ENCODE measurements at places on chromosomes 13 and 19.

DNA sequence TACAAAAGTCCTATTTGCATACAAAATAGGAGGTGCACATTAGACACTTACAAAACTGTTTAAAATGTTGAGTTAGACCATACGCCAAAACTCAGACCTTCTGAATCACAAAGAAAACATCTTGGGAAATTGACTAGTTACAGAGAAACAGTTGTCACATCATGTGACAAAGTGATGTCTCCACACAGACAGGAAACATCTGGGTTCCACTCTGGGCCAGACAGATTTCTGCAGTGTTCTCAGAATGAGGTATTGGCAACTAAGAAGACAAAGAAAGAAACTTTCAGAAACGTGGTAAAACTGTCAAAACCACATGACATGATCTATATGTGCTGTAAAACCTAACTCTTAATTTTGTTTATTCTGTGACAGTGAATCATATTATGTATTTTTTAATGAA lies 6.7 kb downstream of the ZNF793 start:
- H3K4me1 ChIP-seq = no peaks in the 10 kb centered on the region
- no peaks in the 10 kb centered on the region for H3K36me3 ChIP-seq
- no peak overlapping the region for H3K4me3 ChIP-seq
- no peak for DNase-seq

GRCh38 chr13:100646030-100646673 lies 28.4 kb downstream of the TMTC4 start:
- peak; percentile 90 for DNase-seq
- peak overlapping the region; percentile 70 for H3K27ac ChIP-seq
- peaks cover 13% of the 10 kb centered on the region for H3K4me1 ChIP-seq
- no peaks in the 10 kb centered on the region for H3K27me3 ChIP-seq
- no peaks in the 10 kb centered on the region for H3K36me3 ChIP-seq

- H3K36me3 ChIP-seq = peaks cover 26% of the 10 kb centered on the region
- H3K27ac ChIP-seq = peak overlapping the region; percentile 91
- H3K27me3 ChIP-seq = no peaks in the 10 kb centered on the region
- peak; percentile 6 for DNase-seq
- H3K4me1 ChIP-seq = peaks cover 36% of the 10 kb centered on the region
These were observed 892 bp downstream of the TRIR start for GRCh38 chr19:12733369-12734214.

GRCh38 chr13:32098272-32098671 lies 66.7 kb downstream of the FRY start:
- H3K4me3 ChIP-seq = no peak overlapping the region
- no peak for DNase-seq
- H3K27ac ChIP-seq = no peak overlapping the region
- no peaks in the 10 kb centered on the region for H3K36me3 ChIP-seq
- H3K27me3 ChIP-seq = no peaks in the 10 kb centered on the region

DNA sequence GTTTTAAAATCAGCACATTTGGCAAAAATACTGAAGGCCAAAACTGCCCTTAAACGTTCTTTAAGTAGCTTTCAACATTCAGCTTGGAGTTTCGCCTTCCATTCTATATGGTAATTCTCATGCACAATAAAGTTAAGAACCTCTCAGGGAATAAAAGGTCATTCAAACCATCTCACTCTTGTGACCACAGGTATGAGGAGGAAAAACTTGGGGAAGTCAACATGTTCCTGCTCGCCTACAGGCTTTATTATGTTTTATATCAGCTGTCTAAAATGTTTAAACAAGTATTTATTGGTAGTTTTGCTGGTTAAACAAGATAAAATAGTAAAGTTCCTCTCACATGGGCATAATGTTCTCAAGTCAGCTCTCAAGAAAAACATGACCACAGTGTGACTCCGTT lies 19.9 kb upstream of the TM9SF2 start:
- DNase-seq = no peak
- no peaks in the 10 kb centered on the region for H3K4me1 ChIP-seq
- H3K27me3 ChIP-seq = no peaks in the 10 kb centered on the region
- H3K36me3 ChIP-seq = no peaks in the 10 kb centered on the region
- H3K27ac ChIP-seq = no peak overlapping the region
- no peak overlapping the region for H3K4me3 ChIP-seq

GRCh38 chr13:107088061-107088460 lies 520.1 kb upstream of the ARGLU1 start:
- H3K4me1 ChIP-seq = no peaks in the 10 kb centered on the region
- no peaks in the 10 kb centered on the region for H3K27me3 ChIP-seq
- H3K4me3 ChIP-seq = no peak overlapping the region
- no peak for DNase-seq
- H3K36me3 ChIP-seq = no peaks in the 10 kb centered on the region

DNA sequence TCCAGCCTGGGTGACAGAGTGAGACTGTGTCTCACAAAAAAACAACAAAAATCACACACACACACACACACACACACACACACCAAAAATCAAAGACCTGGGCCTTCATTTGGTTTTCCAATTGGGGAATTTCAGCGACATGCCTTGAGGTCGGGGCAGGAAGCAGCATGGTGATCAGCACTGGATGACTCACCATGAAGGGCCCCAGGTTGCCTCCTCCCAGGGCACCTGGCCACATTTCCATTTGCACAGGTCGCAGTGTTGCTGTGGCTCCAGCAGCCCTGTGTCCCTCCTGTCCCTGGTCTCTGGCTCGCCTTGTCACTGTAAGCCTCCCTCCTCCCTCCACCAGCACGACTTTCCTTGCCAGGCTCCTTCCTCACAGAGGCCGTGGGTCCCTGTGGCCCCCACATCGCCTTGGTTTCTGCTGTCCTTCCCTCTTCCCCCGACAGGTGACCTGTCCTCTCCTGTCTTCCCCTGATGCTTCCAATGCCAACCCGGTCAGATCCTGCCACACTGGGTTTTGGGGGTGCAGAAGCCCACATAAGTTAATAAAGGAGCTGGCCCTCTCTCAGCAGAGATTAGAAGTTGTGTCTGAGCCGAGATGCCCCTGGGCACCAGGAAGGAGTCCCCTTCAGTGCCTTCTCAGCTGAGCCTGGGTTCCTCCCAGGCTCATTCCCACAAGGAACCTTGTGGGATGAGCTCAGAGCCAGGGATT lies 66.7 kb downstream of the GPR12 start:
- no peaks in the 10 kb centered on the region for H3K4me1 ChIP-seq
- no peaks in the 10 kb centered on the region for H3K27me3 ChIP-seq
- H3K27ac ChIP-seq = no peak overlapping the region
- no peak overlapping the region for H3K4me3 ChIP-seq

DNA sequence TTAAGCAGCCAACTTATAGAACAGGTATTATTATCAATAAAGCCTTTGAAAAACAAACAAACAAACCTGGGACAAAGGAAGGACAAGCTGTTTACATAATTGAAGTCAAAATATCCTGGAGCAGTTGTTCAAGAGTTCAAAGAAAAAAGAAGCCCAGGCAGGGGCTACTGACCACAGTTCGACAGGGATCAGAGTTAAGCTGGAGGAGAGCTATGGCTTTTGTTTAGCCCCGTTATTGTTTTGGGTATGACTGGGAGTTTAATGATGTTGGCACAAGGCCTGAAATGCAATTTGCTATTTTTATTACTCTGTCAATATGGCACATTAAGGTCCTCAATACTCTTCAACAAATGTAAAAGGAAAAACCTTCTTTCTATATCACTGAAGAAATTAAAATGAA lies 624.4 kb upstream of the KLHL1 start:
- H3K4me3 ChIP-seq = no peak overlapping the region
- H3K4me1 ChIP-seq = no peaks in the 10 kb centered on the region
- no peak overlapping the region for H3K27ac ChIP-seq
- H3K36me3 ChIP-seq = no peaks in the 10 kb centered on the region

- no peak for DNase-seq
- H3K27me3 ChIP-seq = no peaks in the 10 kb centered on the region
- no peak overlapping the region for H3K27ac ChIP-seq
- H3K4me3 ChIP-seq = no peak overlapping the region
- H3K4me1 ChIP-seq = no peaks in the 10 kb centered on the region
These were observed 386.2 kb downstream of the IRS2 start for GRCh38 chr13:109400209-109400608.

DNA sequence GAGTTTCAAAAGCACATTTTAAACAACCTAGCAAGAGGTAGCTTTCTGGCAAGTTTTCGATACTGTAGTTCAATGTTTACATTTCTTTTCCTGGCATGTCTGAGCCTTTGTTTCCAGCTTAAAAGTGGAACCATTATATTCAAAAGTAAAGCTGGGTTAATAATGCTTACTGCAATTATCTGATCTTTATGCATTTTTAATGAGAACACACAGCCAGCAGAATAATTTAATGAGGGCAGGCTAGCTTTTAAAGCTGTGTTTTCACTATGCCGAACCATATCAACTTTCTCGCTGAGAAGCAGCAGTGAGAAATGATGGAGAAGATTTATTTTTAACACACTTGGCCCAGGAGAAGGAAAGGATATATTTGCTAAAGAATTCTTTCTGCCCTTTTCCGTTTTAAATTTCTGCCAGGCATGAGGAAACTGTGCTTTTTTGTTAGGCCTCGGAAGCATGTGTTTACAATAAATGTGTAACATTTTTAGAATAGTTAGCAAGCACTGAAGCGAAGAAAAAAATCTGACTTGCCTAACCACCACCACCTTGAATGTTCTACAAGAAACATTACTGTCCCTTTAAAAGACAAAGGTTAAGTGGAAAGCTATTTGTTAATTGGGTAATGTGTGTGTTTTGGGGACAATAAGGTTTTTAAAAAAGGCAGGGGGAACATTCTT lies 1.0 kb downstream of the MBNL2 start:
- DNase-seq = no peak
- H3K27ac ChIP-seq = peak overlapping the region; percentile 97
- H3K4me1 ChIP-seq = peaks cover 34% of the 10 kb centered on the region
- no peaks in the 10 kb centered on the region for H3K36me3 ChIP-seq
- no peaks in the 10 kb centered on the region for H3K27me3 ChIP-seq

- H3K4me3 ChIP-seq = no peak overlapping the region
- no peaks in the 10 kb centered on the region for H3K27me3 ChIP-seq
- no peak for DNase-seq
- H3K36me3 ChIP-seq = no peaks in the 10 kb centered on the region
These were observed 184.2 kb downstream of the MAB21L1 start for GRCh38 chr13:35292329-35292728.

DNA sequence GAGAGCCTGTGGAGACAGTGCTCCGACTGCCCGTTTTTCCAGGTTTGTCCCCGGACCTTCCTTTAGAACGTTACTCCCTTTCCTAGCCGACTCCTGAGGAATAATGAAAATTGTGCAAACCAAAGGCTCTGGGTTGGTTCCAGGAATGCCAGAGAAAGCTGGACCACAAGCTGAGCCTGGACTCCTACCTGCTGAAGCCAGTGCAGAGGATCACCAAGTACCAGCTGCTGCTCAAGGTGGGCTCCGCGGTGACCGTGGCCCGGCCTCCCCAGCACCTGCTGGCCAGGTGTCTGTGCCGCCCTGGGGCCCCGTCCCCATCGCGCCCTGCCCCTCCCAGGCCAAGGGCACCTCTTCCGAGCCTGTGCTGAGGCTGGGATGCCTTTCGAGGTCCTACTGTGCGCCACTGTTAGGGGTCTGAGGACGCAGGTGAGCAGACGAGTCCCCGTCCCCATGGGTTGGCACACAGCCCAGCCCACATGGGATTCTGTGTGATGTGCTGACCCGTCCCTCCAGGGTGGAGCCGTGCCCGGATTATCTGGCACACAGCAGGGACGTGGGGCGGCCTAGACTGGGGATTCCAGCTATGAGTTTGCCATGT lies 20.5 kb upstream of the F7 start:
- H3K36me3 ChIP-seq = peaks cover 12% of the 10 kb centered on the region
- no peak overlapping the region for H3K4me3 ChIP-seq
- DNase-seq = no peak
- H3K27ac ChIP-seq = no peak overlapping the region
- peaks cover 7% of the 10 kb centered on the region for H3K4me1 ChIP-seq

DNA sequence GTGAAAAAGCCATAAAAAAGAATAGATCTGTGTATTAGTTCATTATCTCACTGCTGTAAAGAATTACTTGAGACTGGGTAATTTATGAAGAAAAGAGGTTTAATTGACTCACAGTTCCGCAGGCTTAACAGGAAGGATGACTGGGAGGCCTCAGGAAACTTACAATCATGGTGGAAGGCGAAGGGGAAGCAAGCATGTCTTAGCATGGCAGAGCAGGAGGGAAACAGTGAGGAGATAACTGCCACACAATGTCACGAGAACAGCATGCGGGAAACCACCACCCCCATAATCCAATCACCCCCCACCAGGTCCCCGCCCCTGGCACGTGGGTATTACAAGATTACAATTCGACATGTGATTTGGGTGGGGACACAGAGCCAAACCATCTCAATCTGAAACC lies 39.1 kb upstream of the EEF1AKMT1 start:
- peaks cover 17% of the 10 kb centered on the region for H3K4me1 ChIP-seq
- peaks cover 6% of the 10 kb centered on the region for H3K36me3 ChIP-seq
- no peak for DNase-seq
- no peak overlapping the region for H3K4me3 ChIP-seq
- H3K27me3 ChIP-seq = no peaks in the 10 kb centered on the region
- no peak overlapping the region for H3K27ac ChIP-seq

GRCh38 chr13:65063753-65064152 lies 2166.4 kb downstream of the PCDH9 start:
- no peaks in the 10 kb centered on the region for H3K36me3 ChIP-seq
- no peak for DNase-seq
- no peaks in the 10 kb centered on the region for H3K4me1 ChIP-seq
- no peaks in the 10 kb centered on the region for H3K27me3 ChIP-seq
- no peak overlapping the region for H3K27ac ChIP-seq

DNA sequence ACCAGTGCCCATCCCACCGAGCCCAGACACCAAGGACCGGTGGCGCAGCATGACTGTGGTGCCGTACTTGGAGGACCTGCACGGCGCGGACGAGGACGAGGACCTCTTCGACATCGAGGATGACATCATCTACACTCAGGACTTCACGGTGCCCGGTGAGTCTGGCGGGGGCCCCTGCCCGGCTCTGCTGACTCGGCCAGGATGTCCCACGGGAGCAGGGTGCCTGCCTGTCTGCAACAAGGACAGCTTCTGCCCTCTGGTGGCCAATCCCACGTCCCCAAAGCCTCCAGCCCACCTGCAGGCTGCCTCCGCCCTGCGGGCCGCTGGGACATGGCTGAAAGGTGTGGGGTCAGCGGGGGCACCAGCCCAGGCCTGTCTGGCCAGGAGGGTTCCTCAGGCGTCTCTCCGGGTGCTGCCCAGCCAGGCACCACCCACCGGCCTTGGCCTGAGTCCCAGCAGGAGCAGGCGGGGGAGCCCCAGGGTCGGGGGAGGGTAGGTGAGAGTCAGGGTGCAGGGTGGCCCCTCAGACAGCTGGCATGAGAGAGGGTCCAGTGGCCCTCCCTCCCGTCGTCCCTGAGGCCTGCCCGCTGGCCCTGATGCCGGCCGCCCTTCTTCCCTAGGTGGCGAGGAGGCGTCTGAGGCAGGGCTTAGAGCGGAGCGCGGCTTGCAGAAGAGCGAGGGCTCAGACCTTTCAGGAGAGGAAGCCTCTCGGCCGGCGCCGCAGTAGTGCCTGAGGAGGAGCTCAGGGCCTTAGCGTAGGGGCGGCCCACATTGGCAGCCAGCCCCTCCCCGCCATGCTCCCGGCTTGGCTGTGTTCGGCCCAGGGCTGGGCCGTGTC lies 14.6 kb downstream of the CBARP start:
- H3K4me3 ChIP-seq = no peak overlapping the region
- H3K36me3 ChIP-seq = peaks cover 56% of the 10 kb centered on the region
- H3K27me3 ChIP-seq = no peaks in the 10 kb centered on the region
- DNase-seq = no peak

GRCh38 chr13:97856304-97856675 lies 97.2 kb upstream of the IPO5 start:
- no peak overlapping the region for H3K27ac ChIP-seq
- no peak for DNase-seq
- H3K27me3 ChIP-seq = no peaks in the 10 kb centered on the region
- no peaks in the 10 kb centered on the region for H3K4me1 ChIP-seq
- no peak overlapping the region for H3K4me3 ChIP-seq

GRCh38 chr13:25135896-25136295 lies 36.2 kb downstream of the AMER2 start:
- H3K27me3 ChIP-seq = peaks cover 3% of the 10 kb centered on the region
- no peak for DNase-seq
- no peaks in the 10 kb centered on the region for H3K4me1 ChIP-seq
- no peak overlapping the region for H3K4me3 ChIP-seq
- H3K27ac ChIP-seq = no peak overlapping the region

Measured in thyroid gland (tissue), 4 donors.